Occipital lobe (tissue), 3 donors: ENCODE measurements at places on chromosomes 6 and 20. TPM values are rescaled to one million over a fixed set of nuclear protein-coding genes. Genes with fewer than 3 reads are reported as not detected.

DNA sequence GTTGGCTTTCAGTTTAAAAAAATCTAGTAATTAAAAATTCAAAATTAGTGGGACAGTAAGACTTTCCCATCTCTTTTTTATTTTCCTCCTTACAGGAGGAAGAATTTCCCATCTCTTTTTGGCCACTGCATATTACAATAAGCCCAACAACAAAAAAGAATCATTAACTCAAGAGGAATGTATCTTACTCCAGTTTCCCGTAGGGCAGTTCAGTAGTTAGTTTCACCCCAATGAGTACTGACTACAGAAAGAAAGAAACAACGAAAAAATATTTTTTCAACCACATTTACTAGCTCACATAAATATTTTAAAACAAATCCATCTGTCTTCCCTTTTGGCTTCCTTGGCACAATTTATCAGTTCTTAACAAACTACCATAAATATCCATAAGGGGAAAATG, 14.9 kb upstream of the BLOC1S5 start:
- DNase-seq: no peak

BANF2 gene
- not detected for total RNA-seq

GRCh38 chr6:39200498-39201020, 28.7 kb downstream of the KCNK5 start:
- no peak for DNase-seq

DNA sequence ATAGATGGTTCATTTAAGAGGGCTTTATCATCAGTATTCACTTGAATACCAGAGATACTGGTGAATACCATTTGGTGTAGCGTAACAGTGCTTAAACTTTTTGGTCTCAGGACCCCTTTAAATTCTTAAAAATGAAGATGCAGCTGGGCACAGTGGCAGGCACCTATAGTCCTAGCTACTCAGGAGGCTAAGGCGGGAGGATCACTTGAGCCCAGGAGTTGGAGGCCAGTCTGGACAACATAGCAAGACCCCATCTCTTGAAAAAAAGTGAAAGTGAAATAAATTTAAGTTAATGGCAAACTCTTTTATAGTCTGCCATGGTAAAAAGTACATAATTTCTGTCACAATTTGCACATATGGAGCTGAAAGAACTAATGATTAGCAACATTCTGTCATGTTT, 39.3 kb downstream of the VAPB start:
- DNase-seq: no peak

GRCh38 chr6:151119823-151120524, 119.8 kb upstream of the AKAP12 start:
- no peak for DNase-seq

- DNase-seq: no peak
Observed at GRCh38 chr6:90266905-90267621, 29.6 kb downstream of the BACH2 start.

SOX18 gene
- total RNA-seq: 0.31 TPM

DNA sequence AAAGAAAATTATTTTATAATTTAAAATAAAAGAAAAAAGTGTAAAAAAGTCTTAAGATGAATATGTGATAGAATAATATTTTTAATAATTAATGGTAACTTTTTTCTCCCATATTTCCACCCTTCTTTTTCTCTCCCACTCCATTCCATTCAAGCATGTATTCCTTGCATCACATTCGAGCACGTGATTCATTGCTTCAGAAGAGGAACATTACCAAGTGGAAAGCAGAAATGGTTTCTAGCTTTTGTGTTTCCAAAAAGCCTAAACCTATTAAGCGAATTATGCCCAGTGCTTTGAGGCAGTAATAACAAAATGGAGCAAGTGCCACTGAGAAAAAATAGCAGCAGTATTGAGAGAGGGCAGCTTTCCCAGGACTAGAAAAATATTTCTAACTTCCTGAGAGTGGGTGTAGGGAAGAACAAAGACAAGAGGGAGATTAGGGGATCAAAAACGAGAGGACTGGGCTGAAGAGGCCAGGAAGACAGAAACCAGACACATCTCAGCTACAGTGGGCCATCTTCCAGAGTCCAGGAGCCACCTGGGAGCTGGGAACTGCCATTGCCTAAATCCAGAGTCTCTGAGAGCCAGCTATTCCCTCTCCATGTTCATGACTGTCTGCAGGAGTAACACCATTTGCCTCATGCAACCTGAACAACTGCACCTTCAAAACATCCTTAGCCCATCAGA, 15.0 kb upstream of the AKIRIN2 start:
- no peak for DNase-seq

DNA sequence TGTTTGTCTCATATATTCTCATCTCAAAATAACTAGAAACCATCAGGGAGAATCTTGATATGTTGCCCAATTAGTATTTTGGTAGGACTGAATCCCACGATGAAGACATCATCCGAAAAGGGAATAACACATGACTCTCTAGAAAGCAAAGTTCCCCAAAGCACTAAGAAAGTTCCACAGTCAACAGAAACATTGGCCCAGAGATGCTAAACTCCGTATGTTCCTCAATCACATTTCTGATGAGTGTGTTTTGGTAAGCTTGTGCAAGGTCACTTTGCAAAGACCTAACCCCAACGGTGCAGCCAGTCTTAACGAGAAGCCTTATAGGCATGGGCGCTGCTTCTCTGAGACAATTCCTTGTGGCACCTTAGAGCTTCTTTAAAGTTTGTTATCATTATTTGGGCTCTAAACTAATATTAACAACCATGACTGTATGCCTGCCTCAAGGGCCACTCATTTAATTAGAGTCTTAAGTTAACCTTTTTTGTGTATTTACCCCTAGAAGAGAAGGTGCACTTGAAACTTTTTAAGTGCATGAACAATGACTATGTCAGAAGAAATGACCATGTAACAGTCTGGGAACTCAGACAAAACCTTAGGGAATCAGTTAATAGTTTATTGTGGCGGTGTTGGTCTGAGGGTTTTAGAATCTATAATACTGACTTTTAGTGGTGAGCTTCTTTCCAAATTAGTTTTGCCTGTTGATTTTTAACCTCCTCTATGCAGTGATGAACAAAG, 202.0 kb upstream of the RAB32 start:
- no peak for DNase-seq

GRCh38 chr20:43160941-43161340, 28.8 kb downstream of the PTPRT start:
- no peak for DNase-seq

- DNase-seq: no peak
Observed at GRCh38 chr6:158519761-158520160, 40.1 kb upstream of the TMEM181 start.

- DNase-seq: no peak
Observed at GRCh38 chr6:155162682-155163081, 101.1 kb upstream of the CLDN20 start.

GRCh38 chr20:25160467-25160866, 35.0 kb upstream of the ENTPD6 start:
- no peak for DNase-seq

DNA sequence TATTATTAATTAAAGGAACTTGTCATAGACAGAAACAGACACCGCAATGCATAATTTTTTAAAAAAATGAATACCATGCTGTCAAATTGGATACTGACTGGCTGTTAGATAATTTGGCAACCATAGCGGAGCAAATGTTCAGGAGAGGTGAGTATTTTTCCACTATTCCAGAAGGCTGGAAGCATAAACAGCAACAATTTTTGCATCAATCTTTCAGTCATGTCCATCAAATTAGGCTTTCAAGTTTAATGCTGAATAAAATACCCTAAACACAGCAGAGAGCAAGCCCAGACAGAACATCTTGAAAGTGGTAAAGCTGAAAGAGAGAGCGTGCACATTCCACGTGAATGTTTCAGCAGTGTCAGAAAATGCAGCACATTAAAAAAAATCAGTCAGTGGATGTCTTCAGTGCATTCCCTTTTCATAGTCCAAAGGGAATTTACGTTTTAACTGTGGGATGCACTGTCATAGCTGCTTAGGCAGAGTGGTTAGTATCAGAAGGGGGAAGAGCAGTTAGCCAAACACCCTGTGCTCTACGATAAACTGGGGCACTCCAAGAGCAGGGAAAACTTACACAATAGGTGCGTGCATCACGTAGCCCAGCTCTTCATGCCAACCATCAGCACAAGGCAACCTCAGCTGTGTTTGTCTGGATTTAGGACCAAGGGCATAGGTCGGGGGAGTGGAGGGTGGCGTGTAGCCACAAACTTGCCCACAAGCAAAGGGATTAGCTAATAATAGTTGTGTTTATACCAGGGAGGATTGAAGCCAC, 116.2 kb upstream of the STMND1 start:
- peak; percentile 7 for DNase-seq

DNA sequence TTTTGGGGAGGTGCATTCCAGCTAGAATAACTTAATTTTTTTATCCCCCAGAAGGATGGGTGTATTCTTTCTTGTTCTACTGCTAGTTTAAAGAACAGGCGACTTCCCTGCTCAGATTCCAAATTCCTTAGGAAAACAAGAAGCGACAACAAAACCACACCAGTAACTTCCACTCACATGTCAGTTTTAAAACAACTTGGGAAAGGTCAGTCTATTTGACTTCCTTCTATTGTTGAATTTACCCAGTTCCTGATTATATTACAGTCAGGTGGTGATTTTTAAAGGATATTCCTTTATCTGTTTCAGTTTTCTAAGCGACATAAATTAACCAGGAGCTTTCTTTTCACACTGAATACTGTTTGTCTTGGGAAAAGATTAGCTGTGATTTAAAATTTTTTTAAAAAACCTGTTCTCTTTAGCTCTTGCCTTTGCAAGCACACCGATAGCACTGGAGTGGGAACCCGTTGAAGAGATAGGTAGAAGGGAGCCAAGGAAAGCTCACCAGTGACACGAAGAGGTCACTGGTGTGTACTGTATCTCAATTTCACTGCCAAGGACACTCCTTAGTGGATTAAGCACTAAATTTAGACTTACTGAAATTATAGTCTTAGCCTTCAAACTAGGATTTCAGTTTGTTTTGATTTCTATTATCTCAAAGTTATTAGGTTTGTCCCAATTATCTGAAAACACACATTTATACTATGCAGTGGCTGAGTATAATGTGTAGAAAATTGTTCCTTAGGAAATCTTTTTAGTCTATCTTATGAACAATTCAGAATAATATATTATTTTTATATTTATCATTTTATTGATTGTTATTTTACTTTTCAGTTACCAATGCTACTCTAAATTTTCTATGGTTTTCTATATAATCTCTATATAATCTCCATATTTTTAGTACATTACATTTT, 22.3 kb downstream of the MARCKS start:
- no peak for DNase-seq

CTCFL gene
- total RNA-seq: not detected

GRCh38 chr6:42396720-42397119, 55.0 kb downstream of the TRERF1 start:
- no peak for DNase-seq

- no peak for DNase-seq
Observed at GRCh38 chr6:137545073-137545472, 50.9 kb upstream of the OLIG3 start.

DNA sequence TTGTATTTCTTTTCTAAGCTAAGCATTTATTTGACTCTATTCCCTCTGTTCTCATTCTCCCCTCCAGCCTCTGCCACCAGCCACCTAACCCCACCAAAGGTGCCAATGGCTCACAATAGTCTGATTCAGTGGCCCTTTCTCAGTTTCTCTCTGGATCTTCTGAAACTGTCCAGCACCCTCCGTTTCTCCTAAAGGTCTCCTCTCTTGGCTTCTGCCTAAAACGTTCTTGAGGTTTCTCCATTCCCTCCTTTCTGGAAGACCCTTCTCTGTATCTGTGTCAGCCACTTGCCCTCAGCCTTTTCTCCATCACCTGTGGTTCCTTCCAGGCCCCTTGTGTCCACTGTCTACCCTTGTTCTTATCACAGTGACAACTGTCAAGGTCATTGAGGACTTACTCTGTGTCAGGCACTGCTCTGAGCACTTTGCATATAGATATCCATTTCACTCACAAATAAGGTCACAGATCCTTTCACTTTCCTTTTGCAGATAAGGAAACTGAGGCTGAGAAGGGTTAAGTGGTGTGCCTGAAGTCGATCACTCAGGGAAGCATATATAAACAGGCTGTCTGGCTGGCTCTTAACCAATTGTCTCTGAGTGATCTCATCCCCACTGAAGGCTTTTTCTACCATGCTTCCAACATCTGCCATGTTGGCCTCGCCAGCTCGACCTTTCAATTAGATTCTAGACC, 48.1 kb downstream of the FOXA2 start:
- no peak for DNase-seq

DNA sequence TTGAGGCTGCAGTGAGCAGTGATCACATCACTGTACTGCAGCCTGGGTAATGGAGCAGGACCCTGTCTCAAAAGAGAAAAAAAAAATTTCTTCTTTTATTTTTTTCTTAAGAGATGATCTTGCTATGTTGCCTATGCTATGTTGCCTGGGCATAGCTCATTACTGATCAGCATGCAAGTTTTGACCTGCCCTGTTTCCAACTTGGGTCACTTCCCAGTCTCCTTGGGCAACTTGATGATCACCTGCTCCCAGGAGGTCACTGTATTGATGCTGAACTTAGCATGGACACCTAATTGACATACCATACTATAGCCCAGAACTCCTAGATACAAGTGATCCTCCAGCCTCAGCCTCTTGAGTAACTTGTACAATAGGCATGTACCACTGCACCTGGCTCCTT, 30.7 kb upstream of the NANP start:
- DNase-seq: no peak

DNA sequence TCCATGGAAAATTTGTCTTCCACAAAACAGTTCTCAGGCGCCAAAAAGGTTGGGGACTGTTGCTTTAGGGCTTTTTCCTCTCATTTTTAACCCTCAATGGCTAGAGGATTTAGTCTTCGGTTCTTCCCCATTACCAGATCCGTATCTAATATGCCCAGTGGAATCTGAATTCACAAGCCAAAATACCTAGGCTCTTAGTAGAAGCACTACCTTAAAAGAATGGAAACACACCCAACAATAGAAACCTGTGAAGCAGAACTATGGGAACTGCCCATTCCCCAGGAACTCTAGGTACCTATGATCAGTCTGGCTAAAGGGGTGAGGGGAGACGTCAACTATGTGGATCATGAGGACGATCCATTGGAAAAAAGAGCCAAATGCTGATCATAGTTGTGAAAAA, 3.1 kb downstream of the TREML4 start:
- DNase-seq: no peak

DNA sequence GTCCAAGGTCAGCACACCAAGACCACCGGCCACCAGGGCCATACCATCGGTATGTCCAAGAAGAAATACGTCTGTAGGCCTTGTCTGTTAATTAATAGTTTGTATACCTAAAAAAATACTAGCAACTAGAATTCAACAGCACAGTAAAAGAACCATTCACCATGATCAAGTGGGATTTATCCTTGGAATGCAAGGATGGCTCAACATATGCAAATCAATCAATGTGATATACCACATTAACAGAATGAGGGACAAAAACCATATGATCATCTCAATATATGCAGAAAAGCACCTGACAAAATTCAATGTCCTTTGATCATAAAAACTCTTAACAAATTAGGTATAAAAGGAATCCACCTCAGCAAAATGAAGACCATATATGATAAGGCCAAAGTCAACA, 24.4 kb downstream of the RPP40 start:
- no peak for DNase-seq

GRCh38 chr20:17525650-17526049, 5.5 kb downstream of the BFSP1 start:
- no peak for DNase-seq
